ENCODE measurements at places on chromosomes 16 and 17.

GRCh38 chr17:50301891-50302584 lies 27.8 kb downstream of the TMEM92 start:
- DNase-seq = no peak

DNA sequence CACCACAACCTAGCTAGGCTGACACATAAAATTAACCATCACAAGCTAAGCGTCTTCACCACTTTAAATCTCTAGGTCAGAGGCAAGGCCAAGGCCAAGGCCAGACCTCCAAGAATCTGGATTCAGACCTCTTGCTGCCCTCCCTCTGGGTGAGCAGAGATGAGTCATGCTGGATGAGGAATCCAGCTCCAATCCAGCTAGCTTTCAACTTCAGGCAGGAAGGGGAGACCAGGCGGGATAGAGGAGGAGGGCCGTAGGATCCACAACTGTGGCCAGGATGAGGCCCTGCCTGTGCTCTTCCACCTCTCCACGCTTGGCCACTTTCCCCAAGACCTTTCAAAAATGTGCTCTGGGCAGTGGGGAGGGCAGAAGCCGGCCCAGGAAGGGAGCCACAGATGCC lies 14.7 kb downstream of the LRRC75A start:
- DNase-seq = no peak

DNA sequence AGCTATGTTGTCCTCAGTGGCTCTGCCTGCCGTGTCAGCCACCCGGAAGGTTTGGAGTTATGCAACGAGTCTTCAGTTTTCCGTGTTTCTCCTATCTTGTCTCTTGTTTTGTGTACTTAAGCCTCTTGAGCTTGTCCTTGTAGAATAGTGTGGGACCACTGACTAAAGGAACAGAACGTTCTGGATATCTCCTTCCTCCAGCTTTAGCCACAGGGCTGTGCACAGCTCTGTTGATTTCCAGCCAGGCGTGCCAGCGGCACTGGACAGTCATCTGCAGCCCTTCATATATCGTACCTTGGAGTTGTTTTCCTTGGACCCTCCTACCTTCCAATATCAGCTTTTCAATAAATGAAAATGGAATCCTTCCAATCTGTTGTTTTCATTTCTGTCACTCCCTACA lies 39.8 kb downstream of the TMEM11 start:
- no peak for DNase-seq

- DNase-seq = no peak
Observed at GRCh38 chr16:9256196-9256595, 164.8 kb downstream of the HAPSTR1 start.

DNA sequence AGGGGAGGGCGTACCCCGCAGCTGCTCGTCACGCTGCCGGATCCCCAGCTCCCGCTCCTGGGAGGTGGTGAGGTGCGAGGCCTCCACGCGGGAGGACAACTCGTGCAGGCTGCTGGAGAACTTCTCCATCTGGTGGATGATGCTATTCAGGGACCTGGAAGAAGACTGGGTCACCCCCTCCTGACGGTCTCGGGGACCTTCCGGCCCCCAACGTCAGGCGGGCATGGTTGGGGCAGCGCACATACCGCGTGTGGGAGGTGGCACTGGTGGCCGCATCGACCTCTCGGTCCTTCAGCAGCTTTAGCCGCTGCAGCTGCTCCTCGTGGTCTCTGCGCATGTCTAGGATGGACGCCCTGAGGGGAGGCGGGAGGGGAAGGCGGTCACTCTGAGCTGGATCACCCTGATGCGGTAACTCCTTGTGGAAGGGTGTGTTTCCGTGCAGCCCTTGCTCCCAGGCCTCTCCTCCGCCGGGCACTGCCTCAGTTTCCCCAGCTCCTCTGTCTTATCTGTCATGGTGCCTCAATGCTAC lies 13.3 kb upstream of the MRPL38 start:
- DNase-seq = no peak

DNA sequence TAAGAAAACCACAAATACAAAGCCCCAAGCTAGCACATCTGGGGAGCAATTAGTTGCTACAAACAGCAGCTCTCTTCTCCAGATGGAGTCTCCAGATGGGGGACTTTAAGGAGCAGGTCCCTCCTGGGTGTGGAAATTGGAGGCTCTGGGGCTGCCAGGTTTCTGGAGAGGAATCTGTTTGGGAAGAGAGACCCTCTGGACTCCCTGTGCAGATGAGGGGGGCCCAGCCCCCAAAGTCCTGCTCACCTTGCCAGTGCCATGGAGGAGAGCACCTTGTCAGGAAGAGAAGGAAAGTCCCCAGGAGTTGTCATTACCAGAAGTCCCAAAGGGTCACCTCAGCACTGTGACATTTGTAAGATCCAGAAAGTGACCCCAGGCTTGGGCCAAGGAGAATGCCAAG lies 14.8 kb downstream of the TEKT5 start:
- DNase-seq = no peak

- DNase-seq = no peak
Observed at GRCh38 chr17:51718983-51719382, 439.5 kb downstream of the CA10 start.

- DNase-seq = no peak
Observed at GRCh38 chr17:71085238-71086033, 916.1 kb downstream of the KCNJ2 start.

- no peak for DNase-seq
Observed at GRCh38 chr16:87418216-87418615, 26.1 kb downstream of the MAP1LC3B start.

All from CD4-positive, alpha-beta T cell treated with Interleukin-17A for 4 hours (primary cell).